CD4-positive, alpha-beta T cell treated with Interleukin-15 for 1 hour (primary cell): ENCODE measurements at places on chromosomes 6 and 20.
A peak's percentile ranks its signal among the peaks of the same experiment; 100 is the strongest.

- no peak for DNase-seq
Measured at GRCh38 chr20:62321521-62321948, 18.7 kb downstream of the ADRM1 start.

DNA sequence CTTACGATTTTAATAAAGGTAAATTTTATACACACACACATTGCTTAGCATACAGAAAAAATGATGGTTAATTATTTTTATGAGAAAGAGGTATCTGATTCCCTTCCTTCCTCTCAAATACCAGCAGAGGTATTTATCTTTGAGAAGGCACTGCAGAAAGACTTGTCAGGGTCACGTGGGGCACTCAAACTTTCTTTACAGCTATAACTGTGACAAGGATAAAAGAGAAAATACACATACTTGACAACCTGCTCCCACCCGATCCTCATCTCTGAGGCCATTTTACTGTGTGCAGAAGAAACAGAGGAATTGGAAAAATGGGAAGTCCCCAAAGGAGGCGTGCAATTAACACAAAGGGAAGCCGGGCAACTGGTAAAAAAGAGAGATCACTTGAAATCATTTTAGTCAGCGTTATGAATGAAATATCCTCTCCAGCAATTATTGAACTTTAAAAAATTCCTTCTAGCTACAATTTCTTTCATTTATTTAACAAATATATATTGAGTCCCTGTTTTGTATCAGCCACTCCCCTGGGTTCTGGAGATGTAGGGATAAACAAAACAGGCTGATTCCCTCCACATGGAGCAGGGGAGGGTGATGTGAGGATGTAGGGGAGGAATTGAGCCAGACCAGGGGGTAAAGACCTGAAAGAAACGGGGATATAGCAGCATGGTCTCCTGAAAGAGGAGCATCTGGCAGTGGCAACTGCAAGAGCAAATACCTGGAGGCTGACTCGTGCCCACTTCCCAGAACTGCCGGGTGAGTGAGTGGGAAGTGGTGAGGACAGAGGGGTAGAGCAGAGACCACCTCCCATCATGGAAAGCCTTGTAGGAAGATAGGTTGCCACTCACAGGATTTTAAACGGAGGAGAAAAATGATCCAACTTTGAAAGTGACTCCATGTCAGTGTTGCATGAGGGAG lies 510.3 kb downstream of the KIF16B start:
- no peak for DNase-seq

DNA sequence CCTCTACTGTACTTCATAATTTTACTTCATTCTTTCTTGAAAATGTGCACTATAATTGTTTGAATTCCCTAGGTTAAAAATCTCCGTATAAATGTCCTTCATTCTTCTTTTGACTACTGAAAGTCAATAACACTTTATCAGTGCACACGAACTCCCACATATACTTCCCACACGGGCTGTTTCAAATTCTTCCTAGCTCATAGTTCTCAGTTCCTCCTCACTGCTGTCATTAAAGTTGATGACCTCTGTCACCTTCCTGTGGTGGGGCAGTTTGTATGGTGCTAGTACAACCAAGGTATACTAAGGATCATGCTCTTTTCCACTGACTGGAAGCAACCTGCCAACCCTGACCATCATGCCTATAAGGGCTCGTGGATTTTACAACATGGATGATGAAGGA lies 40.0 kb upstream of the CD2AP start:
- no peak for DNase-seq

GRCh38 chr6:34412643-34413214 lies 13.1 kb downstream of the RPS10 start:
- DNase-seq: no peak

- peak; percentile 83 for DNase-seq
Measured at GRCh38 chr20:60055740-60056139, 97.5 kb downstream of the CDH26 start.

DNA sequence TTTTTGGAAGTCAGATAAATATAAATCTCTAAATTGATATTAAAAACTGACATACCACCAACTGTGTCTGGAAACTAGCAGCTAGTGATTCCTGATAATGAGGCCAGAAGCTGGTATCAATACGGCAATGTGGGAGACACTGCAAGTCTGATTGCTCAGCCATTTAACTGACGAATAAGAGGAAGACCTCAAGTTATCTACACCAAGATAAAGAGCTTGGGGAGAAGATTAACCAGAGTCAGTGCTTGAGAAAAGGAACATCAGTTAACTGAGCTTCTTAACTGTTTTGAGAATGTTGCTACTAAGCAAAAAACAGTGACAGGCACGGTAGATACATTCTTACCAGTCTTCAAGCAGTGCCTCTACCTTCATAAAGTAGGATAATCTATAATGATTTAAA lies 140.4 kb upstream of the TENT5A start:
- no peak for DNase-seq

- DNase-seq: no peak
Measured at GRCh38 chr20:20837574-20838021, 125.2 kb upstream of the RALGAPA2 start.
